ENCODE measurements at places on chromosomes 16 and 17.

- DNase-seq, result no peak
Observed at GRCh38 chr17:4004517-4005295, 40.5 kb upstream of the ATP2A3 start.

DNA sequence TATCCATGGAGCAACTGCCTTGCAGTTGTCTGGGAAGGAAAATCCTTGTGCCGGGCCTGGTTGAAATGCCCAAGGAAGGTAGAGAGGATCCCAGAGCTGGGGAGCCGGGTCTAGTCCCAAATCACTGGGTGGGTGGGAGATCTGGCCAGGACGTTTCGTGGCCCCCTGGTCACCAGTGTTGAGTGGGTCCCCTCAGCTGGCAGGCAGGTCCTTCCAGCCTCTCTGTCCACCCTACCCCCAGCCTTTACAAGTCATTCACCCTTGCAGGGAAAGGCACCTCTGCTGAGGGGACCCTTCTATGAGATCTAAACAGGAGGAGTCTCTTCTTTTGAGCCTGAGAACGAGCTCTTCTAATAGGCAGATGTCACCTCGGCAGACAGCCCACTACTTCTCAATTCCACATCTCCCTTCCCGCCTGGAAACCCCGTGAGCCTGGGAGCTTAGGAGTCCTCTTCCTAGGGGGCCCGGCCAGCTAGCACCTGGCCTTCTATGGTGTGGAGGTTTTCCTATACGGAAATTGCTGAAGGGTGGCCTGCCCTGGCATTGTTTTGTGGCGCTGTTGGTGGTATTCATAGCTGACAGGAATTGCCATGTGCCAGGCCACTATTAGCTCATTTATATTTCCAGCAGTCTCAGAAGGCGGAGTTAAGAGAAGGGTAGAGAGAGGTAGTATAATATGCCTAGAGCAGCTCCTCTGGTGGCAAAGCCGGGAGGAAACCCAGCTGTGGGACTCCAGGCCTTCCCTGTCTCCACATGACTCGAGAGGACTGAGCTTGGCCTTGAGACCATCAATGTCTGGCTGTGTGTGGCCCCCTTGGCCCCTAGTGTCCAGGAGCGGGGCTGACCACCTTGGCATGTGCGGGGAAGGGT lies 13.3 kb downstream of the MPRIP start:
- DNase-seq, result no peak

GRCh38 chr17:79850571-79851460 lies 11.6 kb upstream of the CBX4 start:
- no peak for DNase-seq

DNA sequence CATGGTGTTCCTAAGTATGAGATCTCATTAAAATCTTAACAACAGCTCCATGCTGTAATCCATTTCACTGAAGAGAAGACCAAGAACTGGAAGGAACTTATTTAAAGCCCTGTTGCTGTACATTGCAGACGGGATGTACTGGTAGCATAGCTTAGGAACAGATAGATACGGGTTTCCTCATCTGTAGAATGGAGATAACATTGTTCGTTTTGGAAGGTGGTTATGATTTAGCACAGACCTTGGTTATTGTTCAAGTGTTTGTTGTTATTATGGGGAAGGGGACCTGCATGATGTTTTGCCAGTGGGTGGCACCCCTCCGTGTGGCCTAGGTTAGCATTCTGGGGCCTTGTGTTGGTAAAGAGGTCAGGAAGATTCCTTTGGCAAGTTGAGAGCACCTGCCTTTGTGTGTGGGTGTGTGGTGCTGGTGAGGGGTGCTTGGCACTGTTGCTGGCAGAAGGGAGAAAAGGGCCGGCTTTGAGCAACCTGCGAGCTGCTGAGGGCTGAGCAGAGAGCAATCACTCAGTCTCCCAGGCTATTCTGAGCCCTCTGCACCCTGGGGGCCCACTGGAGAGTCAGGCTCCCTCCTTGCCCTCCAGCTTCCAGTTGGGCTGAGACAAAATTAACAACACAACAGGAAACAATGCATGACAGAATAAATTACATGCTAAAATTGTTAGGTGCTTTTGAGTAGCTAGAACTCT lies 2.3 kb downstream of the TAOK2 start:
- DNase-seq, result no peak

- no peak for DNase-seq
Observed at GRCh38 chr17:19417611-19418010, 6.6 kb downstream of the RNF112 start.

- DNase-seq, result no peak
Observed at GRCh38 chr16:4583906-4584305, 27.8 kb downstream of the C16orf96 start.

DNA sequence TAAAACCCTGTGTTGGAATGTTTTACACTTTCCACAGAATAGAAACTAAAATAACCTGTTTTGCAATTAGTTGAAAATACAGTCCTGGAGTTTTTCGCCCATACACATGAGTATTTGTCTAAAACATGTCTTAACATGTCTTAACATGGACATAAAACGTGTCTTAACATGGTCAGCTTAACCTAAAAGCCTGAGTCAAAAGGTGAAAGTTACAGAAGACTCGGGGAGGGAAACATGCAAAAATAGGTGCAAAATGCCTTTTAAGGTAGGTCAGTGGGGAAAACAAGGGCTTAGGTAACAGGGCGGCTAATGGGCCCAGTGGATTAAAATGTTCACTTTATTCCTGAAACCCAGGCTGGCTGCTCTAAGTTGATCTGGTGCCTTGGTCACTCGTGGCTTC lies 56.1 kb upstream of the RBL2 start:
- no peak for DNase-seq

GRCh38 chr16:57134982-57135381 lies 42.6 kb downstream of the CPNE2 start:
- DNase-seq, result no peak

- DNase-seq, result no peak
Observed at GRCh38 chr16:58264961-58265479, 29.8 kb downstream of the PRSS54 start.

DNA sequence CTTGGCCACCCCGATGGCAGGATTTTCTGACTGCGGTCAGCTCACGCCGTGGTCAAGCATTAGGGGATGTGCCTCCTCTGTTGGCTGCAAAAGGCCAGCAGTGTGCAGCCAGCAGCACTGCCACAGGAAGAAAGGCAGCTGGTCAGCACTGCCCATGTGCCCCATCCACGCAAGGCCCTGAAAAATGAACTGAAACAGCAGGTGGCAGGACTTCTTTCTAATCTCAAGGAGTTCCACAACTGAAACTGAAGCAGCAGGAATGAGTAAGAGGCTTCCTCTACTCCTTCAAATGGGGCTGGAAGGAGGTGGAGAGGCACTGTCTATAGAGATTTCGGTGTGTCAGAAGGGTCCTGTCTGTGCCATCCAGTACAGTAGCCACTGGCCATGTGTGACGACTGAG lies 3.2 kb downstream of the ZNF500 start:
- DNase-seq, result no peak

DNA sequence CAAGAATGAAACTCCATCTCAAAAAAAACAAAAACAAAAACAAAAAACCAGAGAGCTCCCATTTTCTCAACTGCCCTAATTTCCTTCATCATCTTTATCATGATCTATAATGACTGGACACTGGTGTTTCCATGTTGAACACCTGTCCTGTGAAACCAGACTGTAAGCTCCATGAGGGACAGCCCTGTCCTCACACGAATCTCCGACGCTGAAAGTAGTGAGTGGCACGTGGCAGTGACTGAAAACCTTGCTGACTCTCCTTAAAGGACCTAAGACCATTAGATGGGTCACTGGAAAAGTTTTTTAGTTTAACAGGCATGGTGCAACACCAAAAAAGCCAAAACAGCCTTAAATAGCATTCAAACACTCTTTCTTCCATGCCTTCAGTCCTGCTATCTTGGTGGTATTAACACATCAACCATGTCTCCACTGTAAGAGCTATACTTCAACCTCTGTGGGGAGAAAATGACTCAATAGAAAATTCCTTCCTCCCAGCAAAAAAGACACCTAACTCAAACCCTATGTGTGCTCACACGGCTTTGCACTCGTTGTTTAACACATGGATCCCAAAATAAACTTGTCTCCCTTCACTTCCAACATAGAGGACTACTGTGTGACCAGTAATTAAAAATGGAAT lies 8.3 kb downstream of the AXIN2 start:
- DNase-seq, result no peak

All from stimulated activated CD4-positive, alpha-beta T cell treated with anti-CD3 and anti-CD28 coated beads, Interleukin-1b, Interleukin-23, amount 100 ng/mL, for 1 hour (primary cell).